ENCODE measurements at places on chromosomes 1 and 21.

DNA sequence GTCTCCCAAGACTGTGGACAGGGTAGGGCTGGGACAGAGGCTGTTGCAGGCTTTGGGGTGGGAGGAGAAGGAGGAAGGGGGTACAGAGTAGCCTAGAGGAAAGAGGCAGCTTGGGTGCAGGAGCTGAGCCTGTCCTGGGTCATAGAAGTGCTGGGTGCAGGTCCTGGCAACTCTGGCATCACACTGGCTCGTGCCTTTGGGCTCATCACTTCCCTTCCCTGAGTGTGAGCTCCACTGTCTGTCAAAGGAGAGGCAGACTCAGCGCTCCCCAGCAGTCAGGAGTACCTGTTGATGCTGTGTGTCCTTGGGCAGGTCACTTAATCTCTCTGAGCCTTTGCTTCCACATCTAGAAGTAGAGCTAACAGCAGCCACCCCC, 157.1 kb downstream of the PTPRU start:
- no peak for DNase-seq

- DNase-seq = peak; percentile 32
Measured at GRCh38 chr1:206004826-206005225, 1.6 kb upstream of the RAB7B start.

- peak; percentile 78 for DNase-seq
Measured at GRCh38 chr1:86648255-86648654, 56.1 kb upstream of the SH3GLB1 start.

GRCh38 chr1:1531947-1532346, 8.5 kb downstream of the TMEM240 start:
- DNase-seq = no peak

DNA sequence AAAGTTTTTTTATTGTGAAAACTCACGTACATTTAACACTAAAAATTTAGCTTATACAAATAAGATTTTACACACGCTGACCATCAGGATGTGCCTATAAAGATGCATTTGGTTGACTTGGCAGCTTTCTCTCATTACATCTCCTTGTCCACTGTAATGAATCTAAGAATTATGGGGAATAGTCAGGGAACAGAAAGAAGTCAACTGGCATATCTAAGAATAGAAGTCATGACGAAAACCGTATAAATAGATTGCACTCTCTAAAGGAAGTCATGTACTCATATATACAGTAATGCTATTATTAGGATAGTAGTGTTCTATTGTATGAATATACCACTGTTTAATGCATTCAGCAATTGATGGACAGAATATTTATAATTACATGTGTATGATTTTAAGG, 575.8 kb upstream of the B3GALT2 start:
- DNase-seq = no peak

DNA sequence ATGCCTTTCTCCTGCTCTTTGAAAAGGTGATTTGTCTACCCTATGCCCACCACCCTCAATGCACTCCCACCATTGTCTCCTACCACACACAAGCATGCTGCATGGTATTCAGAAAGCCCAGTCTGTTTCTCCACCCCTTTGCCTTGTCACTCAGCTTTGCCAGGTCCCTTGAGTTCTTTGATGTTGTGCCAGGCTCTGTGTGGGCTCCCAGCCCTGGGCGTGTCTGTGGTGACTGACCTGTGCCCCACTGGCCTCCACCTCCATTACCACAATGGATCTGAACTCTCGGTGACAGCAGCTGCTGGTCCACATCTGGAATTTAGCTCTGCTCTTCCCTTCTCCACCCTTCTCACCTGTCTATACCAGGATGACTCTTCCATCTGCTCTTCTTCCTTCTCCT, 34.9 kb downstream of the ATP2B4 start:
- no peak for DNase-seq

- no peak for DNase-seq
Measured at GRCh38 chr1:97780884-97781283, 139.9 kb downstream of the DPYD start.

GRCh38 chr1:37325509-37326437, 148.6 kb upstream of the ZC3H12A start:
- no peak for DNase-seq

GRCh38 chr1:172283766-172284165, 136.7 kb upstream of the C1orf105 start:
- no peak for DNase-seq

DNA sequence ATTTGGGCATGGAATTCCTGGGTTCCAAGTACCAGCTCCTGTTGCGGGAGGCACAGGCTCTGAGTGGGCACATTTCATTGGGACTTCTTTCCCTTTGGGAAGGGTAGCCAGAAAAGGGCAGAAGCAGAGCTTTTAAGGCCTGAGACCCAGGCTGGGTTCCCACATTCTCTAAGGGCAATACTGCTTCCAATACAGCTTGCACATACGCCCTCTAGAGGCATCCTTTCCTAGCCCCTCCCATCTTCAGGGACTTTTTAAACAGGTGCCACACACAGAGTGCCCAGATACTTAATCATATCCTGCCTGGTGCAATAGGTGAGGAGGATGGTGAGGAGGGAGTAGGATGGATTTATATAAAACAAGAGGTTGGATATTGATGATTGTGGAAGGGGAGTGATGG, 5.7 kb downstream of the GPR88 start:
- DNase-seq = no peak

DNA sequence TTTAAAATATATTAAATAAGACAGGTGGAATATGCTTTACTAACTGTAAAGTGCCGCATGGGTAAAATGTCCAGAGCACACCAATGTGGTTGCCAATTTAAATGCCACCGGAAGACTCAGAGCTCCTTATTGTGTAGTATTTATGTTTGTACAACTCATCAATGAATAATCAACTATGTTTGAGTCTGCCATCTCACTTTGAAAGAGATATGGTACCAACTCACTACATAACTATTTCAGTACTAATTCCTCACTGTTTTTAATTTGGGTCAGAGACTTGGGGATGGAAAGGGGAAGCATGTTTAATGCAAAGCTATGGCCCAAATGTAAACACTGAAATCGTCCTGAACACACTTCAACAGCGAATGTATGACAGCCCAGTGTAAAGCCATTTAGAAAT, 144.8 kb downstream of the NR5A2 start:
- peak; percentile 68 for DNase-seq

DNA sequence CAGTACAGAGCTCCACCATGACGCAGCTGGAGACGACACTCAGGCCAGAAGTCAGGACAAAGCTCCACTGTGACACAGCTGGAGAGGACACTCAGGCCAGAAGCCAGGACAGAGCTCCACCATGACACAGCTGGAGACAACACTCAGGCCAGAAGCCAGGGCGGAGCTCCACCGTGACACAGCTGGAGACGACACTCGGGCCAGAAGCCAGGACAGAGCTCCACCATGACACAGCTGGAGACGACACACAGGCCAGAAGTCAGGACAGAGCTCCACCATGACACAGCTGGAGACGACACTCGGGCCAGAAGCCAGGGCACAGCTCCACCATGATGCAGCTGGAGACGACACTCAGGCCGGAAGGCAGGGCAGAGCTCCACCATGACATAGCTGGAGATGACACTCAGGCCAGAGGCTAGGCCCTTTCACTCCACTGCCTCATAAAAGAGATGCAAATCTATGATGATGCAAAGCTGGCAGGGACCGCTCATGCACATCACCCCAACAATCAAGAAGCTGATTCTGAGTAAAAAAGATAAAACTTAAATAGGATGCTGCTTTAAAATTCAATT, 13.6 kb upstream of the OR2B11 start:
- DNase-seq = no peak

- no peak for DNase-seq
Measured at GRCh38 chr1:231757101-231757404, 130.5 kb downstream of the DISC1 start.

DNA sequence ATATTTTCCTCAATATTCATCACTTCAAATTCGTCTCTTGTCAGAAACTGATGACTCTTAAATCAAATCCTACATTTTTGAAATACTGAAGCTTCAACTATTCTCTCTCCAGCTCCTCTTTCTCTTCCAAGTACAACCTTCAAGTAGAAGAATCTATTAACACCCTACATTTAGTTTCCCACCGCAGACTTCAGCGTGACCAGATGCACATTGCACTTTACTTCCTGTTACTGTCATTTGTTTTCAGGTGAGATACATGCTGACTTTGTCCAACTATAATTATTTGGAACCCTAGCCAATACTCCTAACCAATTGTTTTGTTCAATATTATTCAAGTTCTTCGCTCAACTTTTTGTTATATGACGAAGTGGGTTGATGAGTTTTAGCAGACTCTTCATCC, 116.0 kb downstream of the MRPL39 start:
- no peak for DNase-seq

GRCh38 chr1:202571719-202572339, 138.4 kb downstream of the SYT2 start:
- peak; percentile 51 for DNase-seq

- DNase-seq = no peak
Measured at GRCh38 chr1:18535391-18536210, 54.9 kb downstream of the KLHDC7A start.

DNA sequence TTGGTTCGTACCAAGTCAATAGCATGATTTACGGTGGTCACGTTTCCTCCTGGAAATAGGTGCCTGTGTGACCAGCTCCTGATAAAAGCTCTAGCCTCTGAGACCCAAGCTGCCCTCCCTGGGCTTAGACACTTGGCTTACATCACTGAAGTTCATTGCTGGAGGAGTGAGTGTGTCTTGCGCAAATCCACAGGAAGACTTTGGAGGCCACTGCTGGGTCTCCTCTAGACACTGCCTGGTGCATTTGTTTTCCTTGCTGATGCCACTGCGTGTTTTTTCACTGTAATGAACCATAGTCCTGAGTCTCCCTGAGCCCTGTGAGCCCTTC, 230.6 kb downstream of the DSCAM start:
- DNase-seq = peak; percentile 22

DNA sequence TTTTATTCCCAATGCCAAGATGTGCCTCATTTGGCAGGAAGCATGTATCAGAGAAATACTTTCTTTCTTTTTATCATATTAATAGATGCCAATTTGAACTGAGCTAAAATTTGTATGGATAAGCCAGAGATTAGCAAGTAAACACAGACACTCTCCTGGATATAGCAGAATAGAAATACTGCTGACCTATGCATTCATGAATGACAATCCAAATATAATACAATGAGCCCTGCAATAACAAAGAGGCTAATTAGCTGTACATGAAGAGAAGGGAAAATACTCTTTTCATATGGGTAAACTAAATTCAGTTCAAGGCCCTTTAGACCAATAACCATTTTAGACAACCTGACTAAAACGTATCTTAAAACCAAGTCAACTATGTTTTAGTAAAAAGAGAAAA, 388.1 kb upstream of the NR5A2 start:
- no peak for DNase-seq

GRCh38 chr1:9615316-9616063, 26.8 kb downstream of the TMEM201 start:
- peak; percentile 33 for DNase-seq

DNA sequence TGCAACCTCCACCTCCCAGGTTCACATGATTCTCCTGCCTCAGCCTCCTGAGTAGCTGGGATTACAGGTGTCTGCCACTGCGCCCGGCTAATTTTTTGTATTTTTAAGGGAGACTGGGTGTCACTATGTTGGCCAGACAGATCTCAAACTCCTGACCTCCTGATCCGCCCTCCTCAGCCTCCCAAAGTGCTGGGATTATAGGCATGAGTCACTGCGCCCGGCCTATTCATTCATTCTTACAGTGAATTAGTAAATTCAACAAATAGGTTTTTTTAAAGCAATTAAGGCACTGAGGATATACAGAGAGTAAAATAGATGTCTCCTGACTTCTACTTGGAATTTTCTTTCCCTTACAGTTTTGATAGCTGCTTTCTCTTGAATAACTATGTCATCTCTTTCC, 43.5 kb downstream of the CDC42 start:
- DNase-seq = no peak

GRCh38 chr1:112727716-112728115, 12.6 kb upstream of the PPM1J start:
- no peak for DNase-seq

DNA sequence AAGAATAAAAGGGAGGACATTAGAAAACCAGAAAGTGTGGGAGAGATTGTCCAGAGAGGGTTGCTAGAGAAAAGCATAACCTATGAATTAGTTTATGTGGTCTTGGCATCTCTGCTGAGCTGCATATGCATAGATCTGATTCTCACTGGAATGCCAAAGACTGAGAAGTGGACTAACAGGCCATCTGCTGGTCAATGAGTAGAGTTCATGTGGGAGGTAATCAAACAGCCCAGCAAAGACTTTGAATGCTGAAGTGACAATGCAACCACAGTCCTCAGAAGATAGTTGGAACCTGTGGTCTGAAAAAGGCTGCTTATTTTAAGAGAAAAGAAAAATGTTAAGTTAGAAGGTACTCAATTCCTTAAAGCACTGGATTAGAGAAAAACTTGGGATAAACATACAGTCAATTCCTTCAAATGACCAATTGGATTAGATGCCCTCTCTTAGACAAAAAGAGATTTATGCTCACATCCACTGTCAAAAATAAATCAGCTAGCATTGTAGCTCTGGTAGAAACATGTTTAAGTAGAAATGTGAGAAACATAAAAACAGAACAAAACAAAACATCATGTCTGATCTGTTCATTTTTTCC, 382.8 kb downstream of the AMY1C start:
- peak; percentile 1 for DNase-seq

GRCh38 chr1:193747579-193747978, 561.2 kb upstream of the B3GALT2 start:
- DNase-seq = peak; percentile 46

- DNase-seq = no peak
Measured at GRCh38 chr1:150164224-150164623, 14.5 kb downstream of the PLEKHO1 start.

DNA sequence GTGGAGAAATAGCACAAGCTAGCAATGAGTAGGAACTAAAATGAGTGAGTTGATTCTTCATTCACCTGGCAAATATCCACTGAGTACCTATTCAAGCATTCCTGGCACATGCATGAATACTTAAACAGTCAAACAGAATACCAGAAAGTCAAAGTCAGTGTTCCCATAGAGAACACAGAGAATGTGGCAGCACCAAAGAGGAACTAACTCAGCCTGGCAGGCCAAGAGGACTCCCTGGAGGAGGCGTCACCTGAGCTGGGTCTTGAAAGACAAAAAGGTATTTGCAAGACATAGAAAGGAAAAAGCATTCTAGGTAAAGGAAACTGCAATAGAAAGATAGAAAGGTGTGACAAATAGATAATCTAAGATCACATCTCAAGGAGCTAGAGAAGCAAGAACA, 49.7 kb downstream of the DMRTA2 start:
- DNase-seq = no peak
